ENCODE measurements at places on chromosomes 4 and X.

DNA sequence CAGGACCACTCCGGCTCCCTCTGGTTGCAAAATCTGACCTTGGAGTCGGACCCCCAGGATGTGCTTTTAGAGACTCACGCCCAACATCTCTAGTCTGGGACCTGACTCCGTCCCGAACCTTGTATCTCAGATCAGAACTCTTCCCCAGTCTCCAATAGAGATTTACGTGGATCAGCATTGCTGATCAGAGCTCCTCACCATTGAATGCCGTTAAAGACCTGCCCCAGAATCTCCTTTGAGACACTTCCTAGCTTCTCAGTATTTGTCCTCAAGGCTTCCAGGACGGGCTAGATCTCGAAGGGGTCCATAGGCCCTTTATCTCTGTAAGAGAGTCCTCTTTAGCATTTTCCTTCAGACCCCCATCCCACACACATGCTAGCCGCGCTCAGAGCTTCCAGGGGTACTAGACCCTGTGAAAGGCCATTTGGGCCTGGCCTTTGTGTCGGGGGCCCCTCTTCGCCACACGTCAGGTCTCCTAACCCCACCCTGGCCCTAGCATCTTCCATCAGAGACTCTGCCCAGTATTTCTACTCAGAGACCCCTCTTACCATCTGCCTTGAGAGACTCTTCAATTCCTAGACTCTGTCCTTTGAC, 662 bp downstream of the UBA1 start:
- no peak for DNase-seq

DNA sequence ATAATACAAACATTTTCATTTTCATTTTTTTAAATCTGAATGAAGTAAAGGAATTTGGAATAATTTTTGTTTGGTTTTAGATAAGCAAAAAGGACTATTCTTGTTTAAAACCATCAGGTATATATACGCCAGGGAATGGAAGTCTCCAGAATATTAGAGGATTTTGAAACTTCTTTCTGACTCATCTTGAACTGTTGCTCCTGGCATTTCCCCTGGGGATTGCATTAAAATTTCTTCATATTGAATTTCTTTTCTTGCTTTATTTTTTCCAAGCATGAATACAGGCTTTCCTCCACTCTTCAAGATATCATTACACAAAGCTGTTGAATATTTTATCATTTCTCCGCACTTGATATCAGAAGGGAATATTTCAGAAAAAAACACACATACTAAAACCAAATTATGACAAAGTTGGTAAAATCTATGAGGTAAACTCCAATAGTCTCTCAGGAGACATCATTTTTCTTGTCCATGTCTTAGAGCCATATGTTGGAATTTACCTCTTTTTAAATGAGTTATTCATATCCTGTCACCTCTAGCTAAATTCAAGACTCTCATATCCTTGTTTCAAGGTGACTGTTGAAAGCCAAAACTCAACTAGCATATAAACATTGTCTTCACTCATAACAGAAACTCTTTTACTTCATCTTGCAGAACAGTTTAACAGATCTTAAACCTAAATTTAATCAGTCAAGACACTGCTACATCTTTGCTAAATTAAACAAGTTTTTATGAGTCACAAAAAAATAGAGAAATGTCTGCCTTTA, 20.7 kb upstream of the CSN1S1 start:
- peak; percentile 34 for DNase-seq

DNA sequence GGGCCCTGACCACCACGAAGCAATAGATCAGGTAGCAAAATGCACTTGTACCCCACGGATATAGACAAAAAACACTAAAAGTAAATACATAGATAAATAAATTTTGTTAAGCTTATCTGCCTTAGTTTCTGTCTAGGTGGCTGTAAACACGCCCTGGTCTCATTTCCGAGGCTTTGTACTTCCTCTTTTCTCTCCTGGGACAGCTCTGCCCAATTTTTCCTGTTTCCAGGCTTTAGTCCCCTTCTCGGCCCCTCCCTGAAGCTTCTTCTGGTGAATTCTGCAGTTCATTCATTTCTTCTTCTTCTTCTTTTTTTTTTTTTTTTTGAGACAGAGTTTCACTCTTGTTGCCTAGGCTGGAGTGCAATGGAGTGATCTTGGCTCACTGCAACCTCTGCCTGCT, 73.4 kb upstream of the STOX2 start:
- DNase-seq: no peak

GRCh38 chr4:89213382-89213701, 94.3 kb downstream of the GPRIN3 start:
- DNase-seq: no peak

DNA sequence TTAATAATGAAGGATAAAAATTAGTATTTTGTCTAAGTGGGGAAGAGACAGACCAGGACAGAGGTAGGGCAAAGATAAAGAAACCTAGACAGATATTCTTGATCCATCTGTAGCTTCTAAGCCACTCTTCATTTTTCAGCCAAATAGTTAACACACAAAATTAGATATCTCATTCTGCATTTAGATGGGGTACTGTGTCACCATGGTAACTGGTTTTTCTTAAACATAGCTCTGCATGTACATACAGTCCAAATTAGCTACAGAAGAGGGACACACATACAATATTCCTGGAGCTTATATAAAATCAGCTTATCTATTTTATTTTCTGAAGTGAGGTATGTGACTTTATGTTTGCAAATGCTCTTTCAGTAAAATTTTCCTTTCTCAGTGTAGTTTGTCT, 393.7 kb downstream of the PPP3CA start:
- no peak for DNase-seq

- no peak for DNase-seq
These were observed 118.6 kb downstream of the CRLF2 start for GRCh38 chrX:1093586-1094421.

Data from HS-5 (cell line).